ENCODE measurements at places on chromosomes 2 and 18.

GRCh38 chr18:59834267-59834666 is 65.5 kb upstream of the PMAIP1 start:
- DNase-seq, result no peak

DNA sequence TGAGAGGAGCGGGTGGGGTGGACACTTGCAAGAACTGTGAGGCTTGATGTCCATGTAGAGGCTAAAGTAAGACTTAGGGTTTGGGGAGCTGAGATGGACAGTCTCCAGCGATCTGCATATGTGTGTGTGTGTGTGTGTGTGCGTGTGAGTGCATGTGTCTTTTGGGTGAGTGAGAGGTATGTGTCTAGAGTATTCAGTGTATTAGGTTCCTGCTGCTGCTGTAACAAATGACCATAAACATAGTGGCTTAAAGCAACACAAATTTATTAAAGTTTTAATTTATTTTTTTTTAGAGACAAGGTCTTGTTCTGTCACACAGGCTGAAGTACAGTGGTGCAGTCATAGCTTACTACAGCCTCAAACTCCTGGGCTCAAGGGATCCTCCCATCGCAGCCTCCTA is 155.4 kb upstream of the SPRED2 start:
- DNase-seq, result no peak

DNA sequence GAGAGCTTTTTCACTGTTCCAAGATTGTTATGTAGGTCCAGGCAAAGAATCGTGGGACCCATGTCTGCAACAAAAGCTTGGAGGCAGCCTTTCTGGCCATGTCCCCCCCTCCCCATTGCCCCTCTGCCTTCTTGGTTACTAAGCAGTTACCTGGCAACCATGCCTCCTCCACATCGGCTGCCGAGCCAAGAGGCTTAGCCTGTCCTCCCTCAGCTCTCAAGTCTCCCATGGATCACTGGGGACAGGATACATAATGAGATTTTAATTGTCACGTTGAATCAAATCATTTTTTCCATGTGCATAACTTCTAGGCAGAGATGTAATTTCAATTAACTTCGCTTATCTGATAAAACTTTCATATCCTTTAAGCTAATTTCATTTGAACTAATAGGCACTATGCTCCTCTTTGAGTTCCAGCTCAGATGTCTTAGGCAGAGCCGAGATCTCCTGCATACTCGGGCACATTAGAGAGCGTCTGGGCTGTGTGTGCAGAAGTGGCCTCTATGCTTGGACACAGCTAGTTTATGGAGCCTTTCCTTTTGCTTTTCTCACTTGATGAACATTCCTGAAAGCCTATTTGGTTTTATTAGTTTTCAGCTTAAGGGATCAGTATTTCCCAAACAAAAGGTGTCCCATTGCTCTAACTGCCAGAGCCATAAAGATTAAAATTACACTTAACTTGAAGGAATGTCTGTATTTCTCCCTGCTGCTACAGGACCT is 80.7 kb downstream of the LYPD1 start:
- DNase-seq, result no peak

GRCh38 chr2:173027181-173028128 is 48.2 kb upstream of the MAP3K20 start:
- peak; percentile 2 for DNase-seq

- DNase-seq, result no peak
These were observed 72.6 kb upstream of the FIGN start for GRCh38 chr2:163808406-163808805.

GRCh38 chr2:178523596-178524134 is 43.4 kb downstream of the PLEKHA3 start:
- DNase-seq, result no peak

- DNase-seq, result no peak
These were observed 62.3 kb downstream of the VWA3B start for GRCh38 chr2:98149333-98149697.

GRCh38 chr2:12543978-12544558 is 172.7 kb upstream of the TRIB2 start:
- DNase-seq, result peak; percentile 96

DNA sequence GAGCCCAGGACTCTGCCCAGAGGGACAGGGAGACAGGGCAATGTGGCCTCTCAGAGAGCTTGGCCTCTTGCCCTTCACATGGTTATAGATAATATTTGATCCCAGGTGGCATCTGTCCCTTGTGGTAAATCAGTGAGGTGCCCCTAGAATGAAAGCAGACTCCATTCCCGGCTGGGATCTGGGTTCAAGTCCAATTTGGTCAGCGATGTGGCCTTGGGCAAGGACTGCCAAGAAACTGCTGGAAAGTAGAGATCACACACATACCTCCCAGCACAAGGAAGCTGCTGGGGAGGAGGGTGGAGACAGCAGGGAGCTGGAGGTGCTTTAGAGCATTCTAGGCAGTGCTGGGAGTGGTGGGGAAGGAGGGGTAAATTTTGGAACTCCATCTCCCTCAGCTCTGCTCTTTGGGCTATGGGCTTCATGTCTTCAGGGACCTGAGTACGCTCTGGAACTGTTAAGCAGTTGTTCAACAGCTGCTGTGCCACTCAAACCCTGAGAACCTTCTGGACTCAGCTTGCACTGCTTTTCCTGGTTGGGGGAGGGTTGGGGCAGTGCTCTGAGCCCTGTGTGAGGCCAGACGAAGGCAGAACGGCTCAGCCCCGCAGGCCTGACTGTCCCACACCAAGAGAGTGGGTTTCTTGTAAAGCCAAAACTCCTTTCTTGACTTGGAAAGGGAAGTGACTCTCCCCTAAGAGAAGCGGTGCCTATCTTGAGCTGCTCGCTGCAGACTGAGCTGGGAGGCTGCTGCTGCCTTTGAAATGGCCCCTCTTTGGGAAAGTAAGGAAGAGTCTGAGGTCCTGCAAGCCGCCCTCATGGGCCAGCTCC is 23.0 kb downstream of the INPP5D start:
- no peak for DNase-seq

- DNase-seq, result no peak
These were observed 40.9 kb downstream of the SCTR start for GRCh38 chr2:119483395-119483753.

DNA sequence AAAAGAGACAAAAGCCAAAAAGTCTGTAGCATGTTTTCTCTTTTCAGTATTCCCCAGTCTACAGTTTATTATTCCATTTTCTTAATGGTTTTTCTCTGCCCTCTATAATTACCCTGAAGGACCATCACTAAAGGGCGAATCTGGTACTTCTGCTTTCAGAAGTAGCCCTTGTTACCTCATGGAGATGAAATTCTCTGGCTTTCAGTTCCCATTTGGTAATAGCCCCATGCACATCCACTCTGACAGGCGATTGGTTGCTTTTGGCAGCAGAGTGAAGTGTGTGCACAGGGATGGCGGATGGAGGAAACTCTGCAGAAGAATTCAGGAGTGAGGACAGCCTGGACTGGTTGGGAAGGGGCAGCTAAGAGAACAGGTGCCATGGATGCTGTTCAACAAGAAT is 66.3 kb upstream of the NABP1 start:
- DNase-seq, result no peak

DNA sequence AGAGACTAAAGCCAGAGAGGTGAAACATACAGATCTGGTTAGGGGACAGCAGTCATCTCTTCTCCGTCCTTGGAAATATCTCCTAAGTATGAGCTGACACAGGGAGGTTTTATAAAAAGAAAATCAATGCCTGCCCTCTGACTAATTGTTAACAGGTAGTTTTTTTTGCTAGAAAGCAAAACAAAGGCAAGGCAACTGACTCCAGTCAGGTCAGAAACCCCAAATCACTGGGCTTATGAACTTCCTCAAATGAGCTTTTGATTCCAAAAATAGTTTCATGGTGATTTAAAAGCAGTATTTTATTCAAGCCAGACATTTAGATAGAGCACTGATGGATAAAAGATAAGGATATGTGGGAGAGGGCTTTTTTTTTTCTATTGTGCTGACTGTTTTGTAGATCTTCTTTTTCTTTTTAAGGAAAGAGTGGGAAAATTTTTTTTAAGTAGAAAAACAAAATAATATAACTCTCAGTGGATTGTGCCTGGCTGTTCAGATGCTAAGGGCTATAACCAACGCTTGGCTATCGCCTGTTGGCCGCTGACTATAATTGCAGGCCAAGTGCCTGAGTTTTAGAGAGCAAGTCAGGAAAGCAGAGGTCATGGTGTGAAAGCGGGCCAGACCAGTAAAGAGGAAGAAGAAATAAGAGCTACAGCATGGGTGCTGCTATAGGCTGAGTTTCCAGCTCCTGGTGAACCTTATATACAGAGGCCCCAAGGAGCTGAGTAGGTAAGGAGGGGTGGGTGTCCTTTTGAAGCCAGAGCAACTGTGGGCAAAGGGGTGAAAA is 44.9 kb downstream of the MRPL35 start:
- DNase-seq, result no peak

DNA sequence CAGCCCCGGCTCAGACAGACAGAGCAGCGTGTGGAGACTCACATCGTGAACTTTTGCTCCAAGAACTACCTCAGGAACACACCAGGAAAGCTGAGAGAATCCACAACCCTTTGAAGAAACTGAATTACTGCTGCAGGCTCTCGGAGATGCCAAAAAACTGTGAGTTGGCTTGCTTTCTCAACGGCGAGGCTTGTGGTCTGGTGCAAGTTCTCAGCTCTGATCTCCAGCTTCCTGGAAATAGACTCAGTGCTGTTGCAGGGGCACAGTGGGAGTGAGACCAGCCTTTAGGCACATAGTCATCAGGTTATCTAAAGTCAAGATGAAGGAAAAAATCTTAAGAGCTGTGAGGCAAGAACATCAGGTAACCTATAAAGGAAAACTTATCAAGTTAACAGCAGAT is 273.7 kb upstream of the LRATD1 start:
- no peak for DNase-seq

- DNase-seq, result no peak
These were observed 398.5 kb downstream of the CDH2 start for GRCh38 chr18:27778441-27778840.

- no peak for DNase-seq
These were observed 73.0 kb downstream of the FARSB start for GRCh38 chr2:222582928-222583327.

DNA sequence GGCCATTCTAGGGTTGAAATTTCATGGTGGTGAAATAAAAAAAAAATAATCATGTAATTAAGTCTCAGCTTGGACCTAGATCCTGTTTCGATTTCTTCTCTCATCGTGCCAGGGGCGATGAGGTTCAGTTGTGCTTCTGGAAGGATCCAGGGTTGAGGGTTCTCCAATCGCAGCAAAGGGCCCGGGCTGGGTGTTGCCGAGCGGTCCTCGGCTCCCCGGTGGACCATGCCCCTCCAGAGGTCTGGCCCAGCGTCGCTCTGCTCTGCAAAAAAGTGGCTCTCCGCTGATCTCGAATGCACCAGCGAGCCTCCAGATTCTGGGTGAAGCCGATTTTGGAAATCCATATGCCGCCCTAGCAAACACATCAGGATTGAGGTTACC is 39.0 kb downstream of the EN1 start:
- DNase-seq, result no peak

DNA sequence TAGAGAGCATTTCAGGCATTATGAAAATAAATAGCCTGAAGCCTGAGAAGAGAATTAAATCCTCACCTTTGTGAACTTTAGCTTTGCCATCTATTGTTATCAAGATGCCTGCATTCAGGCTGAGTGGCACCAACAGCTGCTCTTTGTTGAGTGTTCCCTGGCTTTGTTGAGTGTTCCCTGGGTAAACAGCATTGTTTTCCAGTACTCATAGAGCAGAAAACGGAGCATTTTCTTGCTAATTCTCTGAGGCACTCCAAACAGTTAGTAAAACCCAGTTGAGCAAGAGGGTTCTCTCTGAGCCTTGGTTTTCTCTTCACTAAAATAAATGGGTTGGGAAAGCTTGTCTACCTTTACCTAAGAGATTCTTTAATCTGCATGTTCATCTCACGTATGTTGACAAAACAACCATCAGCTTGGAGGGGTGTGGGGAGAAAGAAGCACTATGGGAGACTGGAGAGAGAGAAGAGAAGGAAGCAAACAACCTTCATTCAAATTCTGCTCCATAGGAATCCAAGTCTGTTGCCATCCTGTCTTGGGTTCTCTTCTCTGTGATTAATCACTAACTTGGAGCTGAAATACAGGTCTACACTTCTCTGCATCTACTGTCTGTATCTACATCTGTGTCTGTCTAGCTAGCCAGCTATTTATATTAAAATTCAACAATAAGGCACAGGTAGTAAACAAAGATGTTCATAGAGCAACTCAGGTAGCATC is 567.0 kb upstream of the SOX11 start:
- peak; percentile 95 for DNase-seq

DNA sequence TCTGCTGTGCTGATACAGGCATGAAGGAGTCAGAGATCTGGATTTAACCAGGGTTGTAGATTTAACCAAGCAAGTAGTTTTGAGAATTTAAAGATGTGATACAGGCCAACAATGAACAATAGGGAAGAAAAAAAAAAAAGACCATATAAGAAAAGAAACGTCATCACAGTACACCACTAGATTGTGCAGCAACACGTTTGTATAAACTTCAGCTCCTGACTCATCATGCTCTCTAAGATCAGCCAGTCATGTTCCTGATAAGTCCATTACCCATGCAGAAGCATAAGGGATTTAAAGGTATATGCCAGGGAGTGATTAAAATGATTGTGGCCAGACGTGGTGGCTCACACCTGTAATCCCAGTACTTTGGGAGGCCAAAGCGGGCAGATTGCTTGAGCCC is 22.3 kb upstream of the ERICH2 start:
- DNase-seq, result no peak

- no peak for DNase-seq
These were observed 38.0 kb downstream of the KCNE4 start for GRCh38 chr2:223090039-223090438.

DNA sequence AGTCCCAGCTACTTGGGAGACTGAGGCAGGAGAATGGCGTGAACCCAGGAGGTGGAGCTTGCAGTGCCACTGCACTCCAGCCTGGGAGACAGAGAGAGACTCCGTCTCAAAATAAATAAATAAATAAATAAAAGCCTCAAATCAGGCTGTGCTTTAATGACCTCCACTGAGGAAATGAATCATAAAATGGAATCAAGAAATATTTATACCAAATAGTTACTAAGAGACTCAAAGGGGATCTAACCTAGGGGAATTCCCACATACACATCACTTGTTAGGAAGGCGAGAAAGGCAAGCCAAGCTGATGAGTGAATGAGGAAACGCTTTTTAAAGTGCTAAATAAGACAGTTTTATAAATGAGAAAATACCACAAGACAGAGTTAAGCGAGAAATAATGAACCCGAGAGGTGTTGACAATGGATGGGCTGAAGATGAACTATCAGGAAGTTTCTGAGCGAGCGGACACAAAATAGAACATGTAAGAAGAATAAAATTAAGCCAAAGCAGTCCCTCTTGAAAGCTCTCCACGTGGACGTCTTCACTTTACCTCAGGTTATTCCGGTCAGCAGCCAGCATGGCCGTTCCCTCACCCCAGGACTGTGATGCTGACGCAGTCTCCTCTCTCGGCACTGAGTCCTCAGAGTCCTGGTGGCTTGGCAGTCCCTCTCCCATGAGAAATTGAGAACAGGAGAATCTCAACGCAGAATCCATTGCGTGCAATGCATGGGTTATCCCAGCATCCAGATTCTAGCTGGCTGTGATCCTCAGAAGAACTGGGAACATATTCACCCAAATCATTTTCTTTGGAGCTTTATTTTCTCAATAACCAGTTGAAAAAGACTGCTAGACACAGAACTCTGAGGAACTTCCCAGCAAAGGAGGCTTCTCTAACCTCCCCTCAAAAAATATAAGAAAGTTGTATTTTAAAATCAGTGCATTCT is 22.3 kb downstream of the PXDN start:
- DNase-seq, result no peak

All from NCI-H187 treated with DMSO at 0.1 percent for 48 hours (cell line).